Stimulated activated CD8-positive, alpha-beta memory T cell treated with anti-CD3 and anti-CD28 coated beads, Interleukin-2, amount 100 ng/mL, for 1 hour (primary cell): ENCODE measurements at places on chromosomes 12 and 14.

- no peak for DNase-seq
Observed at GRCh38 chr12:130576371-130576816, 139.7 kb downstream of the RIMBP2 start.

DNA sequence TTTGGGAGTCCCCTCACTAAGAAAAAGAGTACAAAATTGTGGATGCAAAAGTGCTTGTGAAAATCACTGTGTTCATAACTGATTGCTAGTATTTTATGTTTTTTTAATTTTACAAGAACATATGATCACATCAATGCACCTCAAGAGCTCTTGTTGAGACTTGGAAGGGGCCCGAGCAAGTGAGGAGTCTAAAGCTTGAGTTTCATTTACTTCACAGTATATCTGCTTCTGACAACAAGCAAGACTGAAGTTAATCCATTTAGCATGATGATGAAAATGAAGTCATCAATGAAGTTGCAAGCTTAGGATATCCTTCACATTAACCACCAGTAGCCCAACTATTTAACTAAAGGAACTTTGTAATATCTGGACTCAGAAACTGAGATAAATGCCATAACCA, 182.5 kb upstream of the DIO2 start:
- DNase-seq, result no peak

- DNase-seq, result no peak
Observed at GRCh38 chr14:86823581-86823980, 1169.4 kb downstream of the GALC start.

DNA sequence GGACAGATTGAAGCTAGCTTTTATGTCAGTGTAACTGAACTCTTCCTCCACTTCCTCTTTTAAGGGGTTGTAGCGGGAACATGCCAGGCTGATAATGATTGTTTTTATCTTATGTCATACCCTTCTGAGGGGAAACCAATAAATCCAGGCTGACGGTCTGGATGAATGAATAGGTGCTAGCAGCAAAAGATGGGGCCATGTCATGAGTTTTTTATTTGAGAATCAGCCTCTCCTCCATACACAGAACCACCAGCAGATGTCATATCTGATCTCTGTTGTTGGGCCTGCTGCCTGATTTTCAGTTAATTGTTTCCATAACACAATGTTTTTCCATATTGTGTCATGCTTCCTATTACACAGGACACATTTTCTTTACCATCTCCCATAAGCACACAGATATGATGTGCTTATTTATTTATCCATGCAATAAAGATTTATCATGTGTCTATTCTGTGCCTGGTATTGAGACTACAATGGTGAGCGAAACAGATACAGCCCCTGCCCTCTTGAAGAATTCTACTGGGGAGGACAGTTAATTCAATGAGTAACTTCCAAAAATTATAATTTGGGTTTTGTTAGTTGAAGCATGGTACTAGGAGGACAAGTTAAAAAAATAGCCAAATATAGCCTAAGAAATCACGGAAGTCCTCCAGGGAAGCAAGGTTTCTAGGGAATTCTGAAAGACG, 33.6 kb upstream of the CRY1 start:
- no peak for DNase-seq
